Stimulated activated memory B cell treated with anti-CD40 and anti-IgM and Interleukin-4, amounts not matched to agents 10 μg/mL and 1 μg/mL and 100 μg/mL, for 72 hours (primary cell): ENCODE measurements at places on chromosomes 7 and 10.

GRCh38 chr7:74633451-74633921 is 24.0 kb upstream of the GTF2I start:
- no peak for ATAC-seq

- no peak for ATAC-seq
Observed at GRCh38 chr10:132390170-132390920, 6.7 kb upstream of the PWWP2B start.

DNA sequence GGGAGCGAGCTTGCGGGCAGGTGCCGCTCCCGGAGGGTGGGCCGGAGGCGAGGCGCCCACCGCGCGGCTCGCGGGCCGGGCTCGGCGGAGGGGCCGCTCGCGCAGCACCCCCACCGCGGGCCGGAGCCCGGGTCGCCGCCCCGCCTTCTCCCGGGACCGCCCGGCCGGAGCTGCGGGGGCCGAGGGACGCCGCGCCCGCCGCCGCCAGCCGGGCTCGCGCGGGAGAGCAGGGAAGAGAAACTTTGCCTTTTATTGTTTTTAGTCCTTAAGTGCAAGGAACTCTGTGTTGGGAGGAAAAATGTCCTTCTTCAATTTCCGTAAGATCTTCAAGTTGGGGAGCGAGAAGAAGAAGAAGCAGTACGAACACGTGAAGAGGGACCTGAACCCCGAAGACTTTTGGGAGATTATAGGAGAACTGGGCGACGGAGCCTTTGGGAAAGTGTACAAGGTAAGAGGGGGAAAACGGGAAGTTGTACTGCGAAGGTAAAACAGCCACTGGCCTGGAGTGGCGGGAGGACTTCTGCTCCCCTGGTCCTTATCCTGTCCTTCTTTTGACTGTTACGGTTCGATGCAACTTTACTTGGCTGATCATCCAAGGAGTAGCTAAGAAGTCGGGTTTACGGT is 620 bp downstream of the SLK start:
- peak; percentile 70 for ATAC-seq

DNA sequence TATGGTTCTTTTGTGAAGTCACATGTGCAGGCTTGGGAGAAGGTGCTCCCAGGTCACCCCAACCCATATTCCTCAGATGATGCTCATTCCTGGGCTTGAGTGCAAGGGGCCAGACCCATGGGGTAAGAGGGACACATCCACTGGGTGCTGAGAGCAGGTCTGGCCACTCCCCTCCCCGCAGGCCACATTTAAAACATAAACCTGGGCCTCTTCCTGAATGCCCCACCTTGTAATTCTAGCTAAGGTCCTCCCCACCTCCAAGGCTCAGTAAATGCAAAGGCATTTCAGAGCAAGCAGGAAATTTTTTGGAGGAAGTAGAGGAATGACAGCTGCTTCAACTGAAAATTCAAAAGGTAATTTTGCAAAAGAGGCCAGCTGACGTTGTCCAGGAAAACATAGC is 172.5 kb downstream of the ARHGAP21 start:
- ATAC-seq: no peak

DNA sequence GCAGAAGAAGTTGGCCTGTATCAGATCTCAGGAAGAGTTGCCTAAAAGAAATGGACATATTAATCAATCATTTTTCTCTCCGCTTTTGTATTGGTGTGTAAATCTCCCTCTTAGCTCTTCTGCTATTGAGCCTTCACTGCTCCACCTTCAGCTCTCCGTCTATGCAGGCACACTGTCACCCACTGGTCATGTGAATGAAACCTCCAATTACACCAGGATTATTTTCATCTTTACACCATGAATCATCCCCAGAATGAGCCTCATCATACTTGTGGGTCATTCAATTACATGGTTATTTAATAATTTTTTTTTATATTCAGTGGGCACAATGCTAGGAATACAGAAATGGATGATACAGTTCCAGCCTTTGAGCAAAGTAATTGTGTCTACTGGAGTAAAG is 92.6 kb downstream of the LRRC4 start:
- no peak for ATAC-seq

- no peak for ATAC-seq
Observed at GRCh38 chr10:67471022-67471421, 225.0 kb downstream of the CTNNA3 start.

DNA sequence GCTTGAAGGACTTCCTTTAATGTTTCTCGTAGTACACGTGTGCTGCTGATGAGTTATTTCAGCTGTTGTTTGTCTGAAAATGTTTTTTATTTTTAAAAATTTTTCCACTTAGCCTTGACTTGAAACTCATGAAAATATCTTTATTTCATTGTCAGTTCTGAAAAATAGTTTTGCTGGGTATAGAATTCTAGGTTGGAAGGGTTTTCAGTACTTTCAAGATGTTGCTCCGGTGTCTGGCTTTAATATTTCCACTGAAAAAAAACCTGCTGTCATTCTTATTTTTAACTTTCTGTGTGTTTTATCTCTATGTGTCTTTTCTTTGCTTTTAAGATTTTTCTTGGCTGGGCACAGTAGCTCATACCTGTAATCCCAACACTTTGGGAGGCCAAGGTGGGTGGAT is 103.8 kb downstream of the UNCX start:
- ATAC-seq: no peak

DNA sequence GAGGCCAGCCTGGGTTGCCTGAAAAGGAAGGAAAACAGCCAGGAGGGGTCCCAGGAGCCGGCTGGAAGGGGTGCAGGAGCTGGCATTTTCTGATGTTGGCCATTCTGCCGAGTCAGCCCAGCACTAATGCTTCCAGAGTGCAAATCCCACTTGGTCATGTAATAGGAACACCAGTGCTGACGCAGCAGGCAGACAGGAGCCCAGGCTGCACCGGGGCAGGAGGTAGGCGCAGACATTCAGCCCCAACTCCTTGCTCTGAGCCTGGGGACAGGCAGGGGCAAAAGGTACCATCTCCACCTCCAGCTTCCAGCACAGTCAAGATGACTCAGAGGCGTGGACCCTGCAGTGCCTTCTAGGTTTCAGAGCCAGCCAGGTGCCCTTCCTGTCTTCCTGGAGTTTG is 10.2 kb upstream of the YWHAG start:
- ATAC-seq: no peak

DNA sequence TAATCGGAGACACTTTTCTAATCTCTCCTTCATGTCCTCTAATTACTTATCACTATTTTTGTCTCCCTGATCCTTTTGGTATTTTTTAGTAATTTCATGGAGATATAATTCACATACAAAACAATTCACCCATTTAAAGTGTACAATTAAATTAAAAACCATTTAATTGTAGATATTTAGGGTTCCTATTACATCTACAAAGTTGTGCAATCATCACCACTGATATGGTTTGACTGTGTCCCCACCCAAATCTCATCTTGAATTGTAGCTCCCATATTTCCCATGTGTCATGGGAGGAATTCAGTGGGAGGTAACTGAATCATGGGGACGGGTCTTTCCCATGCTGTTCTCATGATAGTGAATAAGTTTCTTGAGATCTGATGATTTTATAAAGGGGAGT is 29.0 kb downstream of the GCC1 start:
- no peak for ATAC-seq

GRCh38 chr7:2158331-2159175 is 74.2 kb downstream of the MAD1L1 start:
- ATAC-seq: no peak

DNA sequence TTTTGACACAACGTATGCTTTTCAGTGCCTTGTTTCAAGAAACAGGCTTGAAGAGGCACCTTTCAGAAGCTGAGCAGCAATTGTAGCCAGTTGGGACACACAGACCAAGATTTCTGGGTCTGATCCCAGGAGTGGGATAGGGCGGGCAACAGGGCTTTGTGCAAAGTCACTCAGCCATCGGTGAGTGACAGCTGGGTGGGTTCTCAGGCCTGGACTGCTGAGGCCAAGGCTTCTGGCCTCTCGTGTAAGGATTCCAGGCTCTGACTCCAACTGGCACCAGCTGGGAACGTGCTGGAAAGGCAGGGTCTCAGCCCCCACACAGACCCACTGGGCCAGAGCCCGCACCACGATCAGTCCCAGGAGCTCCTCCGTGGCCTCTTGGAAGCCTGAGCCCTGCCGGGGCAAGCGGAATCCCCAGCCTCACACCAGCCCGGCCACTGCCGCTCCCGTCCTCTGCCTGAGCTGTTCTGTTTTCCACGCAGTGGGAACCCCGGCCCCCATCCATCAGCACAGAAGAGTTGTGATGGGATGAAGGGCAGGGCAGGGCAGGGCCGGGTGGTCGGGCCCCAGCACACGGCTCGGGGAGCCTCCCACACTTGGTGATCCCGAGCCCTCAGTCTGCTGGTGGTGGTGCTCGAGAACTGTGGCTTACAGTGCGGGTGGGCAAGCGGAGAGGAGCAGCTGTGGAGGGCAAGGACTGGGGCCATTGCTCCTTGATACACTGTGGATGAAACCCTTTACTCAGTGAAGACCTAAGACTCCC is 46.8 kb downstream of the VIPR2 start:
- ATAC-seq: peak; percentile 13

DNA sequence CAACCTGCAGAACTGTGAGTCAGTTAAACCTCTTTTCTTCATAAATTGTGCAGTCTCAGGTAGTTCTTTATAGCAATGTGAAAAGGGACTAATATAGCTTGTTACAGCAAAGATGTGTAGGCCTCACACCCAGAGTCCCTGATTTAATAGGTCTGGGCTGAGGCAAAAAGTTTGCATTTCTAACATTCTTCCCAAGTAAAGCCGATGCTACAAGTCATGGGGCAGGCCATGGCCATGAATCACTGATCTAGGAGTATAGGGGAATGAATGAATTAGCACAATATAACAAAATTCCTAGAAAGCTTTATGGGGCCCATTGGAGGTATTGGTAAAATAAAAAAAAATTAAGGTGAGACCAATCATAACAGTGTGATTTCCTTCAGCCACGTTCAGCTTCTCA is 11.5 kb upstream of the AASS start:
- ATAC-seq: no peak

- no peak for ATAC-seq
Observed at GRCh38 chr7:157547611-157548010, 210.8 kb downstream of the DNAJB6 start.

GRCh38 chr7:45174328-45174610 is 16.7 kb downstream of the RAMP3 start:
- ATAC-seq: no peak

- no peak for ATAC-seq
Observed at GRCh38 chr7:134546955-134547354, 2.0 kb upstream of the AKR1B15 start.

GRCh38 chr7:100169147-100169850 is 882 bp upstream of the GAL3ST4 start:
- no peak for ATAC-seq

DNA sequence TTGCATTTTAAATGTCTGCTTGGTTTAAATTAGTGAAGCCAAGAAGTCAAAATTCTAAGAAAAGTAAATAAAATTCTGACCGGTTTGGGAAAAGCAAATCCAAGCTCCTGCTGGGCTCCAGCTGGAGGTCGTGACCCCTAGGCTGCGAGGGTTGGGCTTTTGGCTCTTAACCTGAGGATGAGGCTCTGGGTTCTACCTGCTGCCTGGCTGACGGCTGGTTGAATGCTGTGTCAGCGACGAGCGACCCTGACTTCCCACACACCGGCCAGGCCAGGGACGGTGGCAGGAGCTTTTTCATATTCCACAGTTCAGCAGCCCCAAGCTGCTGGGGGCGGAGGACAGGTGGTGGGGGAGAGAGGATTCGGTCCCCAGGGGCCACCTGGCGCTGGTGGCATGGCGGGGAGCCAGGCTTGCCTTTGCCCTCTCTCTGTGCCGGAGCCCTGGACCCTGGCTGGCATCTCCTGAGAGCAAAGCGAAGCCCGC is 843 bp upstream of the PLPP4 start:
- no peak for ATAC-seq

DNA sequence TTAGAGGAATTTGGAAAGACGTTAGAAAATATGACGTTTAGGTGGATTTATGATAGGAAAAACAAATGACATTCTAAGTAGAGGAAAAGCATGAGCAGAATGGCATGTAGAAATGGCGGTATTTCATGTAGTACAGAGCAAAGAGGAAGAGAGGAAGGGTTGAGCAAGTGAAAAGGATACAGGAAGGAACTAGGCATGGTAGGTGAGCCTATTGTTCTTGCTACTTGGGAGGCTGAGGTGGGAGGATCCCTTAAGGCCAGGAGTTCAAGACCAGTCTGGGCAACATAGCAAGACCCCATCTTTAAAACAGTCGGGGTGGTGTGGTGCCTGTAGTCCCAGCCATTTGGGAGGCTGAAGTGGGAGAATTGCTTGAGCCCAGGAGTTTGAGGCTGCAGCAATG is 1.2 kb downstream of the GTPBP10 start:
- no peak for ATAC-seq

GRCh38 chr10:35012781-35013180 is 77.4 kb downstream of the CUL2 start:
- ATAC-seq: no peak

DNA sequence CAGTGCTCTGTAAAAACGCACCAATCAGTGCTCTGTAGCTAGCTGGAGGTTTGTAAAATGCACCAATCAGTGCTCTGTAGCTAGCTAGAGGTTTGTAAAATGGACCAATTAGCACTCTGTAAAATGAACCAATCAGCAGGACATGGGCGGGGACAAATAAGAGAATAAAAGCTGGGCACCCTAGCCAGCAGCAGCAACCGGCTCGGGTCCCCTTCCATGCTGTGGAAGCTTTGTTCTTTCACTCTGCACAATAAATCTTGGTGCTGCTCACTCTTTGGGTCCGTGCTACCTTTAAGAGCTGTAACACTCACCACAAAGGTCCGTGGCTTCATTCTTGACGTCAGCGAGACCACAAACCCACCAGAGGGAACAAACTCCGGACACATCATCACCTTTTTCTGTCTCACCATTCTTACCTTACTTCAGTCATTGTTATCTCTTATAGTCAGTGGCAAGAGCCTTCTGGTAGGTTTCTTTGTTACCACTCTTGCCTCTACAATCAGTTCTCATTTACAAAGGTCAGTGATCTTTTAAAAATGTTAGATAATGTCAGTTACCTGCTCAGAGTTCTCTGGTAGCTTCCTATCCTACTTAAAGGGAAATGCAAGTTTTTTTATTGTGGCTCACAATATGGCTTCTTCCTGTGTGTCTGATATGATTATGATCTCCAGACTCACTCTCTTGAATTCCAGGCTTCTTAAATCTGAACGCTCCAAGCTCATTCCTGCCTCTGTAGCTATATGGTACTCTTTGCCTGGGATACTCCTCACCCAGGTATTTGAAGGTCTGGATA is 4.5 kb downstream of the STAM start:
- ATAC-seq: peak; percentile 84

GRCh38 chr10:70761727-70762350 is 23.3 kb downstream of the TBATA start:
- ATAC-seq: no peak

DNA sequence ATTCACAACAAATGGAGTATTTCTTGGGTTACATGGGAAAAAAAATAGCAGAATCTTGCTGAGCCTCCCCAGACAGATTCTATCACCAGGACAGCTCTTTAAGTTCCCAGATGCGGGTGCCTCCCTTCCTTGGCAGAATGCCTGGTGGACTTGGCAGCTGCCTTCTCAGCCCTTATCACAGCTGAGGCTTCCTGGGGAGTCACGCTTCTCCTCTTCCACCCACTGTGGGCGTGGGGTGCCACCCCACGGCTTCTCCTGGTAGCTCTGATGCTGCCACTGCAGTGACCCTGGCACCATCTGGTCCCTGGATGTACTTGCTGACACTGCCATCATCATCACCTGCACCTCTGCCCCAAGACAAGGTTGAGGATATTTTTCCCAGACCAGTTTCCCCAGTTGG is 16.2 kb upstream of the NME8 start:
- ATAC-seq: peak; percentile 78
